Nephron progenitor cell (in vitro differentiated cells): ENCODE measurements at places on chromosomes 3 and 15.

DNA sequence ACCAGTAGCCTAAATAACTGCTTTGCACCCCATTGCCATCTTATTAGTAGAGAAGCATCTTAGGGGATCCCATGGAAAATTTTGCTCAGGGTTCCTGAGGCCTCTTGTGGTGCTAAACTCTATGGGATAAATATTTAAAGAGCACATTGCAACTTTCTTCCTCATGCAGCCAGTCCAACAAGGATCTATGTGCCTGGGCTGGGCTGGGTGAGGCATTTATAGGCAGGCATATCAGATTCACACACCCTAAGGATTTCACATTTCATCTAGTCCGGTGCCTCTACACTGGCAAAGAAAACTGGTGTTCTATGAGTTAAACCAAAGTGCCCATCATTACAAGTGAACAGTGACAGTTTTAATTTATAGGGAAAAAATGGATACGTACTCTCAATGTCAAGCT, 512.3 kb downstream of the EDEM1 start:
- H3K27me3 ChIP-seq: no peaks in the 10 kb centered on the region
- DNase-seq: no peak
- H3K4me3 ChIP-seq: no peak overlapping the region
- H3K4me1 ChIP-seq: no peaks in the 10 kb centered on the region

- peaks cover 35% of the 10 kb centered on the region for H3K4me1 ChIP-seq
- H3K4me3 ChIP-seq: no peak overlapping the region
- peaks cover 3% of the 10 kb centered on the region for H3K27me3 ChIP-seq
- DNase-seq: no peak
- no peak overlapping the region for H3K27ac ChIP-seq
These were observed 65.0 kb downstream of the AKAP13 start for GRCh38 chr15:85445361-85445760.

GRCh38 chr3:10485380-10485779, 20.0 kb downstream of the ATP2B2 start:
- peaks cover 31% of the 10 kb centered on the region for H3K27me3 ChIP-seq
- H3K36me3 ChIP-seq: no peaks in the 10 kb centered on the region
- no peak overlapping the region for H3K4me3 ChIP-seq
- H3K4me1 ChIP-seq: no peaks in the 10 kb centered on the region
- H3K27ac ChIP-seq: peak overlapping the region; percentile 62
- DNase-seq: no peak

DNA sequence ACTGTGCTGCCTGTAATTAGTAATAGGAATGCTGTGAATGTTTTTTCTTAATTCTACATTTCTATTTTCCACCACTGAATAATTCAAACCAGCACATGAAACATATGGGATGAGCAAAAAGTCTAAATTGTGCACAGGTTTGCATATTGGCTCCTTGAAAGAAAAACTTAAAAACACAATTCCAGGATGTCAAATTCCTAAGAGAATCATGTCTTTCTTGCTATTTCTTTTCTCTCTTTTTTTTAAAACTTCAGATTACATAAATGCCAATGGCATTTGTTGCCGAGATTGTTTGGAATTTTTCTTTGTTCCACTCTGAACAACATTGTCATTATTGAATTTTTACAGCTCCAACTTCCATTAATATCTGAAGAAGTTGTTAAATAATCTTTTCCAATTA, 60.8 kb downstream of the VGLL3 start:
- no peak overlapping the region for H3K27ac ChIP-seq
- DNase-seq: no peak
- H3K27me3 ChIP-seq: no peaks in the 10 kb centered on the region
- no peaks in the 10 kb centered on the region for H3K4me1 ChIP-seq
- H3K4me3 ChIP-seq: no peak overlapping the region

GRCh38 chr3:59237121-59237520, 187.3 kb upstream of the CFAP20DC start:
- no peak for DNase-seq
- H3K27ac ChIP-seq: no peak overlapping the region
- peaks cover 3% of the 10 kb centered on the region for H3K27me3 ChIP-seq
- no peak overlapping the region for H3K4me3 ChIP-seq

GRCh38 chr15:77568973-77569728, 63.6 kb downstream of the LINGO1 start:
- H3K27ac ChIP-seq: peak overlapping the region; percentile 90
- H3K4me1 ChIP-seq: peaks cover 93% of the 10 kb centered on the region
- H3K36me3 ChIP-seq: no peaks in the 10 kb centered on the region
- peak; percentile 36 for DNase-seq
- H3K27me3 ChIP-seq: peaks cover 3% of the 10 kb centered on the region
- H3K4me3 ChIP-seq: peak overlapping the region; percentile 50

- H3K36me3 ChIP-seq: peaks cover 10% of the 10 kb centered on the region
- H3K27me3 ChIP-seq: peaks cover 4% of the 10 kb centered on the region
- H3K4me3 ChIP-seq: no peak overlapping the region
- H3K27ac ChIP-seq: peak overlapping the region; percentile 31
These were observed 277.8 kb downstream of the CD47 start for GRCh38 chr3:107813026-107813425.

GRCh38 chr3:172965256-172965655, 175.8 kb downstream of the SPATA16 start:
- H3K27me3 ChIP-seq: no peaks in the 10 kb centered on the region
- no peaks in the 10 kb centered on the region for H3K36me3 ChIP-seq
- no peak overlapping the region for H3K4me3 ChIP-seq
- H3K27ac ChIP-seq: peak overlapping the region; percentile 26
- no peak for DNase-seq
